GM12878 (cell line): ENCODE measurements at places on chromosomes 2 and 18.

DNA sequence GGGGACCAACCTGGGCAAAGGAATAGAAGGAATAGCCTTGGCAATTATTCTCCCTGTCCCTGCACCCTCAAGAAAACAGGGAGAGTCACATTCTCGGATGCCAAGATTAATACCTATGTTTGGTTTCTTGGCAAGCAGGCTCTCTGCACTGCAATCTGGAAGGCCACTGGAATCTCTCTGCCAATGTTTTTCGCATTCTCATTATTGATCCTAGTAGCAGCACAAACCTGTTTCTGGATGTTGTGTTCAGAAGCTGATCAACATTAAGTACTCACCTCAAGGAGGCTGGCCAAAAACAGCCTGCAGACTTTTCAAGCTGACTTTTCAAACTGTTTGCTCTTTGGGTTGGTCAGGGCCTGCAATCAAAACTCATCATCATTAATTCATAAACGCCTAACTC is 62.2 kb downstream of the CLHC1 start:
- H3K27ac ChIP-seq = no peak overlapping the region
- DNase-seq = no peak
- no peaks in the 10 kb centered on the region for H3K27me3 ChIP-seq
- no peaks in the 10 kb centered on the region for H3K36me3 ChIP-seq

DNA sequence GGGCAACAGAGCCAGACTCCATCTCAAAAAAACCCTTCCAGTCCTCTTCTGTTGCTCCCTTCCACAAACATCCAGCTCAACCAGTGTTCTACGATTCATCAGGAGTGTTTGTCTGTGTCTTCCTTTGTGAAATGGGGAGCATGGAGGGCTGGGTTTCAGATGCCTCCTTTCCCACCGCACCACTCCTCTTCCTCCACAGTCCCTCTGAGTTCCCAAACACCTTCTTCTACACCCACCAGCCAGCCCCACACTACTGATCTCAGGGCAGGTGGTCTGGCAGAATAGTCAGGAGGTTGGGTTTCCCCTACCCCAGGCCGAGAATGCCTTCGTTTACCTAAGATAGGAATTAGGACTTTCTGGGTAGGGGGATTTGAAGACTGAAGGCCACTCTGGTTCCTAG is 36.9 kb downstream of the NGEF start:
- no peaks in the 10 kb centered on the region for H3K4me1 ChIP-seq
- H3K36me3 ChIP-seq = no peaks in the 10 kb centered on the region
- no peak overlapping the region for H3K4me3 ChIP-seq
- no peaks in the 10 kb centered on the region for H3K27me3 ChIP-seq
- H3K27ac ChIP-seq = no peak overlapping the region

GRCh38 chr2:118614841-118615271 is 232.6 kb downstream of the EN1 start:
- H3K27me3 ChIP-seq = no peaks in the 10 kb centered on the region
- no peak overlapping the region for H3K4me3 ChIP-seq
- H3K4me1 ChIP-seq = no peaks in the 10 kb centered on the region
- no peak for DNase-seq

DNA sequence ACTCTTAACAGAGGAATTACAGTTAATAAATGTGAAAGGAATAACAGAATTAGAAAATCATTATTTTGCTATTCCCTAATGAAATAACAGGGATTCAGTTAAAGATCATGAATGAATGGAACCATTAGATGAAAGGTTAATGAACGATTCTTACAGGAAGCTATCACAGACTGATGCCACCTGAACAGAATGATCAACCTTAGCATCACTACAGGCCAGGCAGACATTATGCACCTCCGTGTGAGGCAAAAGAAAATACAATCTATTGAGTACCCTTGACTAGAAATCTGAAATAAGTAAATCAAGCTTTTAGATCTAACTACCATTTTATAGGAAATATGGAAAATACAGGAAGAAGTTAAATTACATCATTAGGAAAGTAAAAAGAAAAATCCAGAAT is 10.4 kb downstream of the ROCK1 start:
- no peak overlapping the region for H3K27ac ChIP-seq
- no peak for DNase-seq
- H3K36me3 ChIP-seq = 0 out of 2 replicates have a peak, but pooled peaks cover 3% of the 10 kb centered on the region
- H3K4me3 ChIP-seq = no peak overlapping the region
- peaks cover 6% of the 10 kb centered on the region for H3K4me1 ChIP-seq

- H3K27me3 ChIP-seq = 0 out of 2 replicates have a peak, but pooled peaks cover 2% of the 10 kb centered on the region
- H3K4me3 ChIP-seq = no peak overlapping the region
- DNase-seq = no peak
- peaks cover 19% of the 10 kb centered on the region for H3K4me1 ChIP-seq
- H3K27ac ChIP-seq = no peak overlapping the region
- no peaks in the 10 kb centered on the region for H3K36me3 ChIP-seq
These were observed 59.5 kb upstream of the BCL2L11 start for GRCh38 chr2:111061191-111061590.

GRCh38 chr18:55314615-55315237 is 273.3 kb downstream of the TCF4 start:
- peak overlapping the region; percentile 34 for H3K27ac ChIP-seq
- peaks cover 5% of the 10 kb centered on the region; the same call in 1 of the 2 replicates for H3K4me1 ChIP-seq
- peak overlapping the region; percentile 39; the same call in 1 of the 2 replicates for H3K4me3 ChIP-seq
- peaks cover 3% of the 10 kb centered on the region; the same call in 1 of the 2 replicates for H3K36me3 ChIP-seq

DNA sequence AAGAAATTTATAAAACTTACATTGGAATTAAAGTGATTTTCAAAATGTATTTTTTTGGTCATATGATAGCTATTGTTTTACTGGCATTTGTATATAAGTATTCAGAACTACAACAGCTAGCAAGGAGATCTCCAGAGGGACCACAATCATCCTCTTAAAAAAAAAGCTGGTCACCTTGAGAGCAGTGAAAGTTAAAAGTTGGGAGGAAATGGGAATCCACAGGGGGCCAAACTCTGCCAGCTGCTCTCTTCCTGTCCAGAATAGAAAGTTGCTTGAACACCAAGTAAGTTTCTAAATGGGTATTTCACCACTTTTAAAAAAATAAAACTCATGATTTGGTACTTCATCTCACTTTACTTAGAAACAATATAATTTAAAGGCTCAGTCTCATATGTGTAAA is 1025.1 kb downstream of the LRP1B start:
- H3K4me3 ChIP-seq = no peak overlapping the region
- no peaks in the 10 kb centered on the region for H3K27me3 ChIP-seq
- H3K36me3 ChIP-seq = no peaks in the 10 kb centered on the region
- H3K27ac ChIP-seq = no peak overlapping the region
- no peaks in the 10 kb centered on the region for H3K4me1 ChIP-seq

DNA sequence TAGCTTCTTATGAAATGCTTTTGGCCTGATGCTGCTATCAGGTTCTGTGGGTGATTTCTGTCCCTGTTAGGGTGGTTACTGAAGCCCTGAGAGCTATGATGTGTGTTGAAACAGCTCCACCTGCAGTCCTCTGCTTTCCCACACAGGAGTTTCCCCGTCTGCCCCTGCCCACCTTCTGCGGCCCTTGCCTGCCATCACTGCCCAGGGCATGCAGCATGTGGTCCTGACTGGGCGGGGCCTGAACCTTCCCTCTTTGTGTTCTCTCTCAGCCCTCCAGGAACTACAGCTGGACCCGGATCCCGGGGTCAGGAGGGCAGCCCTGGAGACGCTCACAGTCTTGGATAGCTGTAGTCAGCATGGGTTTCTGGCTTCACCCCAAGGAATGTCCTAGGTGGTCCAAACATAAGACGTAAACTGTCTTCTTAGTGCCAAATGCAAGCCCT is 21.4 kb downstream of the HJURP start:
- H3K27ac ChIP-seq = no peak overlapping the region
- no peaks in the 10 kb centered on the region for H3K27me3 ChIP-seq
- no peaks in the 10 kb centered on the region for H3K4me1 ChIP-seq
- no peak for DNase-seq
- peaks cover 26% of the 10 kb centered on the region for H3K36me3 ChIP-seq

GRCh38 chr2:128466376-128466775 is 147.7 kb upstream of the HS6ST1 start:
- no peaks in the 10 kb centered on the region for H3K27me3 ChIP-seq
- no peaks in the 10 kb centered on the region for H3K4me1 ChIP-seq
- no peak overlapping the region for H3K4me3 ChIP-seq
- no peaks in the 10 kb centered on the region for H3K36me3 ChIP-seq
- no peak overlapping the region for H3K27ac ChIP-seq

DNA sequence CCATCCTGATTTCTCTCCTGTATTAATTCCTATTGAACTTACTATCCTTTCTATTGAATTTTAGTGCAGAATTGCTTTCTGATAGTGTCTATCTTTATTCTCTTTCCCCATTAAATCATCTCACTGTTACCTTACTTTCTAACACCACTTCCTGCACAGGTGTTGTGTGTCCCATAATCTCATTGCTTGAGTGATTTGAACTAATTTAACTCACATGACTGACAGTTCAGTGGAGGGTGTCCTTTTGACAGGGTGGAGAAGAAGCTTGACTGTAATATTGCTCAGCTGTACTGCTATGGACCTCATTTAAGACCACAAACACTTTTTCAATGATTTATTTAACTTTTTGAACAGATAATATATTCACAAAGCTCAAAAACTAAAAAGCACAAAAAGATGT is 211.8 kb downstream of the NRXN1 start:
- no peaks in the 10 kb centered on the region for H3K4me1 ChIP-seq
- H3K36me3 ChIP-seq = no peaks in the 10 kb centered on the region
- H3K27me3 ChIP-seq = no peaks in the 10 kb centered on the region
- H3K27ac ChIP-seq = no peak overlapping the region

DNA sequence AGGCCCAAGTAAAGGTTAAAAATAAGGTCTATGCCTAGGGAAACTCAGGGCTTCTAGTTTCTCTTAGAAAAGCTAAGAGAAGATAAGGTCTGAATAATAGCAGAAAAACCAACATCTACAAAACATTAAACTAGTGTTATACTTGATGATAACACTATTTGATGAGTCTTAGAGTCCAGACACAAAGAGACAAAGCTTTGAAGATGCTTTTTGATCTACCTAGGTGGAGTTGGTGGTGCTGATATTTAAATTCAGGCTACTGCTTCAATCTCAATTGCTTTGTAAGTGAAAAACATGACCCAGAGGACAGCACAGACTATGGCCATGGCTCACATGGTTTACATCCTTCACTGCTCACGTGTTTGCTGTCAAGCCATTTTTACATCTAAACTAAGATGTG is 11.7 kb upstream of the MFF start:
- no peak overlapping the region for H3K27ac ChIP-seq
- peaks cover 9% of the 10 kb centered on the region; the same call in 1 of the 2 replicates for H3K4me1 ChIP-seq
- H3K4me3 ChIP-seq = no peak overlapping the region
- no peaks in the 10 kb centered on the region for H3K27me3 ChIP-seq

GRCh38 chr2:238235331-238235732 is 4.5 kb downstream of the HES6 start:
- H3K4me1 ChIP-seq = peaks cover 3% of the 10 kb centered on the region; the same call in 1 of the 2 replicates
- no peak for DNase-seq
- H3K36me3 ChIP-seq = no peaks in the 10 kb centered on the region
- peaks cover 15% of the 10 kb centered on the region for H3K27me3 ChIP-seq
- H3K4me3 ChIP-seq = no peak overlapping the region
- no peak overlapping the region for H3K27ac ChIP-seq
